ENCODE measurements at places on chromosomes 5 and 9.
A peak's percentile ranks its signal among the peaks of the same experiment; 100 is the strongest.

DNA sequence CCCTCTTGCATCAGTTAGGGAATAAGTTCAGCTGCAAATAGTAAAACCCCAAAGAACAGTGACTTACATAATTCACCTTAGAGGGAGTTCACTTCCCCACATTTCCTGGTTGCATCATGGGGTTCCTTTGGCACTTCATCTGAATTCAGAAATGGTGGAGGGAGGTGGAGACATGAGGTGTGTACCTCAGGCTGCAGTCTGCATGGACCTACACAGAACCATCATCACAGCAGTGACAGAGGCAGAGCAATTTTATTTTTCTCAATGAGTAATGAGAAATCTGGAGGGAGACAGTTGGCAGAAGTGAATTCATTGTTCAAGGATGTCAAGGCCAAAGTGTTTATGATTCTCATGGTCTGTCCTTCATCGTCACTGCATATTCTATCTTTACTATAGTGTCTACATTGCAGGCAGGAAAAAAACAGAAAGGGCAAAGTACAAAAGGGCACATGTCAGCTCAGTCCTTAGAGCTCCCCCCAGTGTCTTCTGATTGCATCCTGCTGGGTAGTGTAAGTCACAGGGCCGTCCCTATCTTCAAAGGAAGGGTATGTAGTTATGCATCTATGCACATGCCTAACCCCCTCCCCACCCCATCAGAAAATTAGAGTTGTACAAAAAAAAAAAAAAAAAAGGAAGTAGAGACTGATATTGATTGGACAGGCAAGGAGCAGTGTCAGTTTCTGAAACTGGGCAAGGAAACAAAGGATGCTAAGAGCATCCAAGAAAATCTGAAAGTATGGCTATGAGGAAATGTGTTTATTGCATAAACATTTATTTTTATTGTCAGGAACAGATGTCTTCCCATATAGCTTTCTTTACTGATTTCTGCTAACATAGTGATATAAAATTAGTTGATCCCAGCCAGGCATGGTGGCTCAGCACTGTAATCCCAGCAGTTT is 132.7 kb upstream of the APC start:
- peak; percentile 85 for DNase-seq

- DNase-seq: no peak
These were observed 311.2 kb downstream of the KCTD16 start for GRCh38 chr5:144481861-144482260.

GRCh38 chr5:110956280-110956912 is 115.1 kb upstream of the TSLP start:
- no peak for DNase-seq

GRCh38 chr9:134136118-134136995 is 475 bp downstream of the WDR5 start:
- DNase-seq: no peak

DNA sequence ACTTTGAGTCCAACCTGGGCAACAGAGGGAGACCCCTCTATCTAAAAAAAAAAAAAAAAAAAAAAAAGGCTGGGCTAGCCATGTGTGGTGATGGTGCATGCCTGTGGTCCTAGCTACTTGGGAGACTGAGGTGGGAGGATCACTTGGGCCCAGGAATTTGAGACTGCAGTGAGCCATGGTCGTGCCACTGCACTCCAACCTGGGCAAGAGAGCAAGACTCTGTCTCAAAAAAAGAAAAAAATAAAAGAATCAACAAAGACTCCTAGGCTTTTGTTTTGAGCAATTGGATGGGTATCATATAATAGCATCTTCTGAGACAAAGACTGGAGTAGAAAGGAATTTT is 481.7 kb upstream of the PAPPA start:
- no peak for DNase-seq

DNA sequence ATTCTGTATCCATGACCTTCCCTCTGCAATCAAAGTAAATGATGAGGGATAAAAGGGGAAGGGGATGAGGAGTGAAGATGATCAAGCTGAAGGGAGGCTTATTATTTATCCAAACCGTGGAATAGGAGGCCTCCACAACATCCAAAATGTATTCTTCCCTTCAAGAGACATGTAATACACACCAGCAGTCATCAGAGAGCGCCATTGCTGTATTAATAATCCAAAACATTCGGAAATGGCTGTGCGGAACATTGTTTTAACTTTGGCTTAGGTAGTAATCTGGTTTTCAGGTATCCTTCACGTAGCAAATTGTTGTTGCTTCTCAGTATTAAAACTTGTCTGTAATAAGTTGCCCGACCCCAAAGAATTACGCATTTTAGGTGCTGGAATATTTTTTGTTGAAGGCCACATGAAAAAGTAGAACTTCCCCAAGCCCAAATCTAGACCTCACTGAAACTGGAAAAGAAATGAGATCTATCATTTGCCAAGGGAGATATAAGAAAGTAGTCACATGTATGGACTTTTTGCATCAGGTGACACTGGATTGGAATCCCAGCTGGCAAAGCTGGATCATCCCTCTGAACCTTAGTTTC is 2.6 kb upstream of the BOD1 start:
- peak; percentile 48 for DNase-seq

DNA sequence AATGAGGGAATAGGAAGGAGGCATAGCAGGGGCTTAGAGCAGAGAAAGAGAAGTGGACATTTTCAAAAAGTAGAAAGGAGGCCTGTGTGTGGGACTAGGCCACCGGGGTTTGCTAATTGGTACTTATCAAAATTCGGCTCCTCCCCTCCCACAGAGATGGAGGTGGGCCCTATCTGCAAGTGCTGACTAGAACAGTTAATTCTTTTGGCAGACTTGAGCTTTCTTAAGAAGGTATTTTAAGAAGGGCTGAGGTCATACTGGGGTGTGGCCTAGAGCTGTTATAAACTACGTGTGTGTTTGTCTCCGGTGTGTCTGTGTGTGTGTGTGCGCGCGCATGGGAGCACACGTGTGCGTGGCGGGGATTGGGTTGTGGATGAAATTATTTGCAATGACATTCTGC is 1086.5 kb downstream of the EFNA5 start:
- no peak for DNase-seq

GRCh38 chr5:74903165-74903787 is 37.1 kb upstream of the FAM169A start:
- DNase-seq: no peak

- no peak for DNase-seq
These were observed 4.1 kb downstream of the LRSAM1 start for GRCh38 chr9:127455324-127455992.

GRCh38 chr5:148729182-148729581 is 74.9 kb upstream of the HTR4 start:
- DNase-seq: no peak

DNA sequence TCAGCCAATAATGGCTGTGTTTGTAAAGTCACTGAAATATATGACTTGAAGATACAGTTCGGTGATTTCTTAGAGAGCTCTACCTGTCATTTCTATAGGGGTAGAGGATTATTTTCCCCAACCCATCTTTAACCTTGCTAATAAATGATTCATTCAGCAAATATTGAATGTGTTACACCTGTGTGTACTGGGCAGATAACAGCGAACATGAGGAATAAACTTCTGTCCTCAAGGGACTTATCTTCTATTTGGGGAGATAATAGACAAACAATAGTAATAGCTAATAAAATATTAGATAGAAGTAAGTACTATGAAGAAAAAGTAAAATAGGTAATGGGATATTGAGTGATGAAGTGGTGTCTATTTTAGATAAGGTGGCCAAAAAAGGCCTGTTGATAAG is 9.3 kb downstream of the TTC23L start:
- DNase-seq: no peak

DNA sequence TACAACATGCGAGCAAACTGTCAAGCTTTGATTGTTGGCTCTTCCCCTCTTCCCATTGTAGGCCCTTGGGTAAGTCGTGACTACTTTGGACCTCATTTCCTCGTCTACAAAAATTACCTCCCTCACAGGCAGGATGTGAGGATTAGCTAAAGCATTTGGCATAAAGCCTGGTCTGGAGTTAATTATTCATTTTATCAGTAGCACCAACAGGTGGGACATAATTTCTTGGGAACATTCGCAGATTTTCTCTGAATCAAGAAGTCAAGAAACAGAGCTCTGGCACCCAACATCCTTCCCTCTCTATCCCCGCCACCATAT is 39.9 kb upstream of the SEMA6A start:
- no peak for DNase-seq

GRCh38 chr9:91930475-91930874 is 19.6 kb downstream of the ROR2 start:
- DNase-seq: no peak

DNA sequence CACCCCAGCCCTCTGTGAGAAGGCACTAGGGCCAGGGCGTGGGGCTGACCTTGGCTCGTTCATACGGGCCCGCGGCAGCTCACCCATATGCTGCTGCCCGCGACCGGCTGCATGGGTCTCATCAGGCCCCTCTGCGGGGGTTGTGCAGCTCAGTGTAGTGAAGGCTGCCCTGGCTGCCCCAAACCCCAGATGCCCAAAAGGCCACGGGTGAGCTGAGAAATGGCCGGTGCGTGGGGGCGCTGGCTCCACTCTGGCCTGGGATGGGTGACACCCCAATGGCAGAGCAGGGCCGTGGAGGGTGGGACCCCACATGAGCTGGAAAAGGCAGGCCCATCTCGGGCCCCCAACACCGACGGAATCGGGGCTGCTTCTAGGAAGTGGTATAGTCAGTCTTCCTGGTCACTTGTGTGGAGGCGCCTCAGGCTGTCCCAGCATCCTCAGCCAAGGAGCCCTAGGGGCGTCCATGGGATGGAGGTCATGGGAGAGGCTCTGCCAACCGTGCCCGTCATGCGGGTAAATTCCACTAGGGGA is 19.4 kb upstream of the LRRC14B start:
- no peak for DNase-seq

DNA sequence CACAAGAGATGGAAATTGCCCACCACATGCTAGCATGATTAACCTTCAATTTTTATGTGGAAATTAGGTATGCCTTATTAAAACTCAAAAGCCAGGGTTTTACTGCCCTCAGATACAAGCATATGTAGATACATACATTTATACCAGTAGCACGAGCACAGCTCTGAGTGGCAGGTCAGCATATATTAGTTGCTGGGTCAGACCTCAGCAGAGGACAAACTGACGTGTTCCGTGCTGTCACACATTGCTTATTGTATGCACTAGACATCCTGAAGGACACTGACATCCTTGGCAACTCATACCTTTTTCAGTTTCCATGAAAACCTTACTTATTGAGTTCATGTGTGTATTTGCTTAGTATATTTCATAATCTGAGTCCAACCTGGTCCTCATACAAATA is 307.7 kb downstream of the TLE1 start:
- no peak for DNase-seq

- no peak for DNase-seq
These were observed 681.4 kb downstream of the CETN3 start for GRCh38 chr5:89728134-89728533.

- DNase-seq: peak; percentile 87
These were observed 166.8 kb downstream of the MUSK start for GRCh38 chr9:110835404-110835803.

DNA sequence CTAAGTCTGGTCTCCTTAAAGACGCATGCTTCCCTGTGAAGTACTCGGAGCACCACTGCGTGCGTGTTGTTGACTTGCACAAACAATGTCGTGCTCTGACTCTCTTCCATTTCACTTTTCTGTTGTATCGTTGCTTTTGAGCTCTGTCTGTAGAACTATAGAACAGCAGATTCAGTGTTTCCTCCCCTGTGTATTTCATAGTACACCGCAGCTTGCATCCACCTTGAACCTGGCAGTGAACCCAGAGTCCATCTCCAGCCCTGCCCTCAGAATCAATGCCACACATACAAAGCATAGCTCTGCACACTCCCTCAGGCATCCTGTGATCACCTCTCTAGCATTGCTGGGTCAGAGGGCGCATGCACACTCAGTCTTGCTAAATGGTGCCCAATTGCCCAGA is 37.2 kb upstream of the ADAMTS2 start:
- no peak for DNase-seq

- no peak for DNase-seq
These were observed 55.2 kb upstream of the AFAP1L1 start for GRCh38 chr5:149216496-149216895.

GRCh38 chr5:141685591-141685990 is 3.6 kb upstream of the ARAP3 start:
- no peak for DNase-seq

DNA sequence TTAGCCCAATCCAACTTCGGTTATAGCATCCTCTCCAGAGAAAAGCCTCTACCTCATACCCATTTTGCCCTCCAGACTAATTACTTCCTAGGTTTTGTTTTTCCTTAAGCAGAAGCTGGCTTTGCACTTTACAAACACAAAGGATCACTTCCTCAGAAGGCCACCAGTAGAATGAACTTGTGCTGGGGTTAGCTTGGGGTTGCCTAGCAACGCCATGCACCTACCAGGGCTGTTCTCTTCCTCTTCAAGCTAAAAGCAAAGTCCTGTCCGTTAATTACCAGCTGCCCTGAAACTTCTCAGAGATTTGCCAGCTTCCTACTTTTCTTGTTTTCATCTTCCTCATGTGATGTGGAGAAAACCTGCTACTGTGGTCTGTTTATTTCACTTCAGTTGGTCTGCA is 132.0 kb upstream of the WWC1 start:
- no peak for DNase-seq

GRCh38 chr9:76911971-76912370 is 6.1 kb upstream of the PRUNE2 start:
- no peak for DNase-seq

DNA sequence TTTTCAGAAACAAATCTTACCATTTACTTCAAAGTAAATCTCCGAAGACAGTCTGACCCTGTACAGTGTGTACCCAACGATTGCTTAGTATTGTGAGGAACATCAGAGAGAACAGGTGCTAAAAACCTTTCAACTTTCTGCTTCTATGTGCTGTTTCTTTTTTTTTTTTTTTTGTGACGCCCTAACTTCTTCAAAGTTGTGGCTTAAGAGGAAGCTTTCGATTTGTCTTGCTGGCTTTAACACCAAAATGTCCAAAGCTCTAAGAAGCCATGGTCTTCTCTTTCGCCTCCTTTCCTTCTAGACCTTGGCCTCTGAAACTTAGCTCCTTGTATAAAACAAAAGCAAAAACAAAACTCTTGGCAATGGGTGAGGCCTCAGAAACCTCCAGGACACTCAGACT is 1.2 kb downstream of the TNFSF8 start:
- no peak for DNase-seq

DNA sequence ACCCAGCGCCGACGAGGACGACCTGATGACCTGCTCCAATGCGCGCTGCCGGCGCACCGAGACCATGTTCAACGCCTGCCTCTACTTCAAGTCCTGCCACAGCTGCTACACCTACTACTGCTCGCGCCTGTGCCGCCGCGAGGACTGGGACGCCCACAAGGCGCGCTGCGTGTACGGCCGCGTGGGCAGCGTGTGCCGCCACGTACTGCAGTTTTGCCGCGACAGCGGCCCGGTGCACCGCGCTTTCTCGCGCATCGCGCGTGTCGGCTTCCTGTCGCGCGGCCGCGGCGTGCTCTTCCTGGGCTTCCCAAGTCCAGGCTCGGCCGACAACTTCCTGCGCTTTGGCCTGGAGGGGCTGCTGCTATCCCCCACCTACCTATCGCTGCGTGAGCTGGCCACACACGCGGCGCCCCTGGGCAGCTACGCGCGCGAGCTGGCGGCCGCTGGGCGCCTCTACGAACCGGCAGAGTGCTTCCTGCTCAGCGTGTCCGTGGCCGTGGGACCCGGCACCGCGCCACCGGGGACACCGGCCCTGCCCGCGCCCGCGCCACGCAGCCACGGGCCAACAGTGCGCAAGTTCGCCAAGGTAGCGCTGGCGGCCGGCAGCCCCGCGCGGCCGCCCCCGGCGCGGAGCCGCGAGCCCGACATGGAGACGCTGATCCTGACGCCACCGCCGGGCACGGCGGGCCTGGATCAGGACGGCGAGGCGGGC is 2.7 kb upstream of the PHPT1 start:
- DNase-seq: no peak
